ENCODE measurements at places on chromosomes 5 and 9.

DNA sequence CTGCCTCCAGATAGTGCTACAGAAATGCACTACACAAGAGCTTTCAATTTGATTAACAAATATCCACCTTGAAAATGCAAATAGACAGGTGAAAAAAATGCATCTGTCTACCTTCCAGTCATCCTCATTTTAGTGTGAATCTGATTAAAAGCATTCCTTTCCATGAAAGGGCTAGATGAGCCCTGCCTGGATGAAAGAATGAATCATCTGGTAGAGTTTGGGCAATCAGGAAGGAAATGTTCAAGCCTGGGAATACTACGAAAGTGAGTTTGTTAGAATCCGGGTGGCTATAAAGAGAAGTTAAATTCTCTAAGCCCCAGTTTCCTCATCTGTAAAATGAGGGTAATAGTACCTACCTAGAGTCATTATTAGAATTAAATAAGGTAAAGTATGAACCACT, 142.6 kb downstream of the FAM114A2 start:
- no peaks in the 10 kb centered on the region for H3K36me3 ChIP-seq
- H3K4me3 ChIP-seq = no peak overlapping the region
- no peaks in the 10 kb centered on the region for H3K4me1 ChIP-seq

DNA sequence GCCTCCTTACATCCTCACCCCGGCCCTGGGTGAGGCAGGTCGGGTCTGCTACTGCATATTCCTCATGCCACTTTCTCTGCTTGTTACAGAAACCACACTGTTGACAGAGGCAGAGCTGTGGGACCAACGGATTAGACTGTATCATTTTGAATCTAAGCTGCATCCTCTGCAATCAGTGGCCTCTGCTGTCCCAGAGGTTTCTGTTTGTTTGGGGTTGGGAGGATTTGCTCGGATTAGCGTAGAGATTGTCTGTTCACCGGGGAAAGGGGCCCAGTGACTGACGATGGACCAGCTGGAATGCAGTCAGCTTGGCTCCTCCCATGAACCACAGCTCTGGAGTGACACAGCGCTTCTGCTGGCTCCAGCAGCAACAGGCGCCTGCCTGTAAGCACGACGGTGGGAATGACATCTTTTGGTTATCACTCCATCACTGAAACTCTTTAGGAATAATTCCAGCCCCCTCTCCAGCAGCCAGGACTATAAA, 37.3 kb upstream of the ADRA1B start:
- no peak for DNase-seq
- H3K4me1 ChIP-seq = peaks cover 13% of the 10 kb centered on the region
- peak overlapping the region; percentile 28 for H3K27ac ChIP-seq

- H3K4me3 ChIP-seq = no peak overlapping the region
- no peak overlapping the region for H3K27ac ChIP-seq
- H3K36me3 ChIP-seq = no peaks in the 10 kb centered on the region
- DNase-seq = no peak
- no peaks in the 10 kb centered on the region for H3K27me3 ChIP-seq
Observed at GRCh38 chr9:20352591-20352990, 269.7 kb downstream of the MLLT3 start.

- no peak for DNase-seq
- H3K4me3 ChIP-seq = peak overlapping the region; percentile 8
- H3K36me3 ChIP-seq = no peaks in the 10 kb centered on the region
- peaks cover 14% of the 10 kb centered on the region for H3K4me1 ChIP-seq
- no peaks in the 10 kb centered on the region for H3K27me3 ChIP-seq
Observed at GRCh38 chr5:99033014-99033900, 104.5 kb upstream of the CHD1 start.

- H3K4me1 ChIP-seq = peaks cover 9% of the 10 kb centered on the region
- H3K36me3 ChIP-seq = no peaks in the 10 kb centered on the region
- H3K27me3 ChIP-seq = no peaks in the 10 kb centered on the region
- no peak overlapping the region for H3K4me3 ChIP-seq
- H3K27ac ChIP-seq = peak overlapping the region; percentile 38
Observed at GRCh38 chr9:89095761-89096528, 82.7 kb downstream of the SHC3 start.
